ENCODE measurements at places on chromosomes 12 and 14.

GRCh38 chr14:74913986-74914573, 9.0 kb downstream of the RPS6KL1 start:
- no peak for DNase-seq

- peak; percentile 31 for DNase-seq
Measured at GRCh38 chr12:118060301-118061010, 523 bp downstream of the WSB2 start.

GRCh38 chr12:131901431-131902331, 7.3 kb downstream of the ULK1 start:
- DNase-seq = no peak

DNA sequence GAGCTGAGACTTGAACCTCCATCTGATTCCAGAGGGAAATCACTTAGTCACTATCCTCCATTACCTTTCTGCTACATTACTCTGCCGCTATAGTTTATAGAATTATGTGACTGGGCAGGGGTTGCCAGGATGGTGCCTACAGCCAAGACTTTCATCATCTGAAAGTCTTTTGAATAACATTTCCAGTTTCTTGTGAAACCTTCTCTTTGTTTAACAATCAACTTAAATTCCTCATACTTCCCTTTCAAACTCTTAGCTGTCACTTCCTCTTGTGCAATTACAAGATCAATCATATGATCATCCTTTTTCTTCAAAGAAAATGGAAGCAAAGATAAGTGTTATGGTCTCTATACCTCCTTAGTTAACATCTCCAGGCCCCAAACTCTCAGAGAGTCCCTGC, 25.4 kb upstream of the PELI2 start:
- no peak for DNase-seq

GRCh38 chr14:27427796-27428195, 830.0 kb upstream of the NOVA1 start:
- no peak for DNase-seq
